Sigmoid colon (tissue), 7 donors: ENCODE measurements at places on chromosomes 12 and 14. TPM values are rescaled to one million over a fixed set of nuclear protein-coding genes. Genes with fewer than 3 reads are reported as not detected.

The LIN7A gene
- 10.7 TPM for total RNA-seq

DNA sequence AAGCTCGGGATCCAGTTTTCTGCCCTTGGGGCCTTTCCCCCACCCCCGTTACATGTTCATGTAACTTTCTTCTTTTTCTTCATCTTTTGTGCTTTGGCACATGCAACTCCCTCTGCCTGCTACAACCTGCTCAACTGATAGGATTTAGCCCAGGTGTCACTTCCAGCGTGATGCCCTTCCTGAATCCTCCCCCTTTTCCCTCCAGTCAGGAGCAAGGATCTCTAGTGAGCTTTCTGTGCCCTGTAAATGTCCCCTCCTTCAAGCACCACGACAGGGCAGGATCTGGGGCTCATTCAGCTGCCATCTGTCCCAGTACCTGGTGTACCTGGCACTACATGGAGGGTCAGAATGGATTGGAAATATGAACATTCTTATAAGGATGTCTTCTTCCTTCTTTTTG, 15.3 kb downstream of the PELI2 start:
- no peak for DNase-seq
- H3K4me1 ChIP-seq = peaks cover 52% of the 10 kb centered on the region
- no peak overlapping the region for H3K4me3 ChIP-seq

DNA sequence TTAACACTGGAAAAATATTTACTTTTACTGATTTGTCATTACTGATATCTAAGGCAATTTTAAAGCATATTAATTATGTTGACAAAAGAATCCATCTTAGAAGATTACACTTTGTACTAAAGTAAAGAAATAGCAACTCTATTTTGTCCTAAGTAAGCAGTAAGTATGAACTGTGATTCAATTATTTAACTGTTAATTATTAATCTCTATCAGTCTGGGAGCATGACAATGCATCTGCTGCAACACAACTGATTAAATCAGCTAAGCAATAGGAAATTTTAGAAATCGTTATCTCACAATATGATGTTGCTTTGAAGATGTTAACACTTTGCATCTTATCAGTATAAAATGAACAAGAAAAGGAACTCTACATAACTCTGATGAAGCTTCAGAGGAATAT, 172.3 kb downstream of the DPY19L2 start:
- no peak overlapping the region for H3K27ac ChIP-seq
- no peak overlapping the region for H3K4me3 ChIP-seq
- no peaks in the 10 kb centered on the region for H3K4me1 ChIP-seq
- H3K27me3 ChIP-seq = no peaks in the 10 kb centered on the region

GRCh38 chr12:121005346-121005815, 10.9 kb downstream of the C12orf43 start:
- DNase-seq = no peak
- no peaks in the 10 kb centered on the region for H3K4me1 ChIP-seq
- no peaks in the 10 kb centered on the region for H3K27me3 ChIP-seq
- peaks cover 24% of the 10 kb centered on the region for H3K36me3 ChIP-seq
- H3K27ac ChIP-seq = no peak overlapping the region
- no peak overlapping the region for H3K4me3 ChIP-seq

DNA sequence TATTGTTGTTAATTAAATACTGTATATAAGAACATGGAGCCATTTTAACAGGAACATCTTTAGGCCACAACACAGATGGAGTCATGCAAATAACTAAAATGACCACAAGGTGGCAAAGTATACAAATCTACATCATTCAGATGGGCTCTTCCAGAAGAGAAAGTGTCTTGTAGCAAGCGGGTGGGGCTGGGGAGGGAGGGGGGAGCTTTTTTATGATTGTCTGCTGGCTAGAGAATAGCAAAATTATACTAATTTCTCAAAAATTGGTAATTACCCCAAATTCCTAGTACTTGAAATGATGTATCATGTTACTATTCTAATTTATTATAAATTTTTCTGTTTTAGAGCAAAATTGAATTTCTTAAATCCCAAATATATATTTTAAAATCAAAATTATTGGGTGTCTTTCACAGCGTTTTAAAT, 378.7 kb downstream of the PRKD1 start:
- no peak overlapping the region for H3K4me3 ChIP-seq
- H3K36me3 ChIP-seq = no peaks in the 10 kb centered on the region
- no peak overlapping the region for H3K27ac ChIP-seq

- peak overlapping the region; percentile 42 for H3K4me3 ChIP-seq
- peaks cover 17% of the 10 kb centered on the region for H3K4me1 ChIP-seq
- peaks cover 52% of the 10 kb centered on the region for H3K27me3 ChIP-seq
These were observed 1.8 kb downstream of the SLC8A3 start for GRCh38 chr14:70186900-70187451.

The SLC17A8 gene
- total RNA-seq = not detected

GRCh38 chr14:55535516-55536203, 44.3 kb upstream of the KTN1 start:
- no peak overlapping the region for H3K27ac ChIP-seq
- H3K4me1 ChIP-seq = no peaks in the 10 kb centered on the region
- no peaks in the 10 kb centered on the region for H3K36me3 ChIP-seq
- no peak overlapping the region for H3K4me3 ChIP-seq
- DNase-seq = no peak

The CBLN3 gene
- total RNA-seq = 1.4 TPM

DNA sequence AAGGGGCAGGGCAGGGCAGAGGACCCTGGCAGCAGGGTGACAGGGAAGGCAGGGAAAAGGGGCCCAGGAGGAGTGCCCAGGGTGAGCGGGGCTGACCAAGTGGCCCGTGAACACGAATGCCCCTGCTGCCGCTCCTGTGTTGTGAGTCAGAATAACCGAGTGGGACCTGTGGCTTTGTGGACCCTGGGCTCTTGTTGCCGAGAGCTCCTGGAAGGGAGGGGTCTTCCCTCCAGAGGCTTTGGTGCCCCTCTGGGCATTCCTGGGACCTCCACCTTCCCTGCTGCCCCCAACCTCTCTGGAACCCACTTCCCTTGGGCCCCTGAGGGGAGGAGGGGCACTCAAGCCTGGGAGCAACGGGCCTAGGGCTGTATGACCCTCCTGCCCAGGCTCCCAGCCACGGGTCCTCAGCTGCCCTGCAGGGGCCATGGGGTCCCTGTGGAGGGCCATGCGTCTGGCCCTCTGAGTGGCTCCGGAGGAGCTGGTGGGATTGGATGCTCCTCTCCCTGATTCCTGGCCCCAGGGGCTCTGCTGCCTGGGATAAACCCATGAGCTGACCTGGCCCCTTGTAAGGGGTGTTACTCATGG, 319.4 kb downstream of the TMEM121 start:
- no peak overlapping the region for H3K4me3 ChIP-seq
- H3K27ac ChIP-seq = no peak overlapping the region
- no peaks in the 10 kb centered on the region for H3K27me3 ChIP-seq
- DNase-seq = no peak
- no peaks in the 10 kb centered on the region for H3K4me1 ChIP-seq

The BMAL2 gene
- total RNA-seq = 3.2 TPM

DNA sequence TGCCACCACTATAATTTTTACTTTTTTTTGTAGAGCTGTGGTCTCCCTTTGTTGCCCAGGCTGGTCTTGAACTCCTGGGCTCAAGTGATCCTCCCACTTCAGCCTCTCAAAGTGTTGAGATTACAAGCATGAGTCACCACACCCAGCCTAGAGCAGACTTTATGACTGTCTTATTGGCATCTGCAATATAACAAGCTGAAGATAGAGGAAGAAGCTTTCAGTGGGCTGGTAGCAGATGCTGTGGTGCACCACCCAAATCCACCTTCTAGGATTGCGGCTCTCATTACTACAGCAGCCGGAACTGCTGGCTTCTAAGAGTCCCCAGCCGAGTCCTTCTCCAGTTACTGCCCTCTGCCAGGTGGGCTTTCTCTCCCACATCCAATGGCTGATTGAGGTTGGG, 7.6 kb upstream of the STK38L start:
- no peak overlapping the region for H3K4me3 ChIP-seq
- H3K27ac ChIP-seq = no peak overlapping the region
- H3K27me3 ChIP-seq = no peaks in the 10 kb centered on the region
- H3K4me1 ChIP-seq = no peaks in the 10 kb centered on the region

- H3K4me3 ChIP-seq = no peak overlapping the region
- peaks cover 62% of the 10 kb centered on the region for H3K4me1 ChIP-seq
- no peaks in the 10 kb centered on the region for H3K36me3 ChIP-seq
- H3K27ac ChIP-seq = no peak overlapping the region
- DNase-seq = no peak
- H3K27me3 ChIP-seq = no peaks in the 10 kb centered on the region
These were observed 71.0 kb downstream of the DAD1 start for GRCh38 chr14:22518073-22518472.

The KRT73 gene
- total RNA-seq = not detected

- DNase-seq = no peak
- H3K4me3 ChIP-seq = no peak overlapping the region
- H3K36me3 ChIP-seq = no peaks in the 10 kb centered on the region
- no peak overlapping the region for H3K27ac ChIP-seq
- no peaks in the 10 kb centered on the region for H3K4me1 ChIP-seq
These were observed 99.9 kb upstream of the SLC24A4 start for GRCh38 chr14:92223025-92223424.

GRCh38 chr14:95490138-95490509, 26.3 kb downstream of the SYNE3 start:
- no peak overlapping the region for H3K27ac ChIP-seq
- DNase-seq = no peak
- no peaks in the 10 kb centered on the region for H3K27me3 ChIP-seq
- no peak overlapping the region for H3K4me3 ChIP-seq
- H3K4me1 ChIP-seq = no peaks in the 10 kb centered on the region

The ANO6 gene
- total RNA-seq = 107 TPM

GRCh38 chr14:104752423-104752734, 568 bp upstream of the SIVA1 start:
- H3K27me3 ChIP-seq = no peaks in the 10 kb centered on the region
- peak overlapping the region; percentile 90 for H3K27ac ChIP-seq
- H3K4me3 ChIP-seq = peak overlapping the region; percentile 87
- DNase-seq = no peak
- peaks cover 40% of the 10 kb centered on the region for H3K4me1 ChIP-seq

GRCh38 chr12:67748743-67749040, 100.1 kb downstream of the DYRK2 start:
- no peak for DNase-seq
- H3K27me3 ChIP-seq = no peaks in the 10 kb centered on the region
- H3K4me1 ChIP-seq = peaks cover 9% of the 10 kb centered on the region
- no peak overlapping the region for H3K27ac ChIP-seq

- H3K27ac ChIP-seq = peak overlapping the region; percentile 63
- peaks cover 9% of the 10 kb centered on the region for H3K4me1 ChIP-seq
- DNase-seq = no peak
- H3K36me3 ChIP-seq = no peaks in the 10 kb centered on the region
These were observed 25.1 kb upstream of the DICER1 start for GRCh38 chr14:95182379-95182778.

DNA sequence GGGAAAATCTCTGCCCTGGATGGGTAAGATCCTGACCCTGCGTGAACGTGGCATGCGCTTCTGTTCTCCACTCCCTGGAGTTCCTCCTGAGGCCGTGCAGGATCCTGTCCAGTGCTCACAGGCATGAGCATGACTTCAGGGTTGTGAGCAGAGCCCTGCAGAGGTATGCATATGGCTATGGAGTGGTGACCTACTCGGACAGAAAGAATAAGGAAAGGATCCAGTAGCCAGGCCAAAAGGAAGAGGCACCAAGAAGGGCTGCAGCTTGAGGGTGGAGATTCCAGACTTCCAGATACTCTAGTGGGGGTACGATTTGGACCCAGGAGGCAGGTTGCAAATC, 20.8 kb upstream of the CD27 start:
- no peaks in the 10 kb centered on the region for H3K36me3 ChIP-seq
- H3K4me1 ChIP-seq = peaks cover 17% of the 10 kb centered on the region
- no peaks in the 10 kb centered on the region for H3K27me3 ChIP-seq
- no peak overlapping the region for H3K4me3 ChIP-seq
- H3K27ac ChIP-seq = peak overlapping the region; percentile 61
